Sigmoid colon (tissue), 7 donors: ENCODE measurements at places on chromosomes 6 and 20. TPM values are rescaled to one million over a fixed set of nuclear protein-coding genes. Genes with fewer than 3 reads are reported as not detected.

- DNase-seq, result no peak
- no peaks in the 10 kb centered on the region for H3K27me3 ChIP-seq
- peak overlapping the region; percentile 99 for H3K27ac ChIP-seq
- H3K36me3 ChIP-seq, result no peaks in the 10 kb centered on the region
Measured at GRCh38 chr6:47476781-47477496, 650 bp upstream of the CD2AP start.

The SLC52A3 gene
- 0.36 TPM for total RNA-seq

- no peak overlapping the region for H3K4me3 ChIP-seq
- no peaks in the 10 kb centered on the region for H3K4me1 ChIP-seq
- H3K27ac ChIP-seq, result no peak overlapping the region
- H3K36me3 ChIP-seq, result no peaks in the 10 kb centered on the region
- DNase-seq, result no peak
Measured at GRCh38 chr20:48120120-48120519, 334.8 kb upstream of the SULF2 start.

The REV3L gene
- 72.1 TPM for total RNA-seq

DNA sequence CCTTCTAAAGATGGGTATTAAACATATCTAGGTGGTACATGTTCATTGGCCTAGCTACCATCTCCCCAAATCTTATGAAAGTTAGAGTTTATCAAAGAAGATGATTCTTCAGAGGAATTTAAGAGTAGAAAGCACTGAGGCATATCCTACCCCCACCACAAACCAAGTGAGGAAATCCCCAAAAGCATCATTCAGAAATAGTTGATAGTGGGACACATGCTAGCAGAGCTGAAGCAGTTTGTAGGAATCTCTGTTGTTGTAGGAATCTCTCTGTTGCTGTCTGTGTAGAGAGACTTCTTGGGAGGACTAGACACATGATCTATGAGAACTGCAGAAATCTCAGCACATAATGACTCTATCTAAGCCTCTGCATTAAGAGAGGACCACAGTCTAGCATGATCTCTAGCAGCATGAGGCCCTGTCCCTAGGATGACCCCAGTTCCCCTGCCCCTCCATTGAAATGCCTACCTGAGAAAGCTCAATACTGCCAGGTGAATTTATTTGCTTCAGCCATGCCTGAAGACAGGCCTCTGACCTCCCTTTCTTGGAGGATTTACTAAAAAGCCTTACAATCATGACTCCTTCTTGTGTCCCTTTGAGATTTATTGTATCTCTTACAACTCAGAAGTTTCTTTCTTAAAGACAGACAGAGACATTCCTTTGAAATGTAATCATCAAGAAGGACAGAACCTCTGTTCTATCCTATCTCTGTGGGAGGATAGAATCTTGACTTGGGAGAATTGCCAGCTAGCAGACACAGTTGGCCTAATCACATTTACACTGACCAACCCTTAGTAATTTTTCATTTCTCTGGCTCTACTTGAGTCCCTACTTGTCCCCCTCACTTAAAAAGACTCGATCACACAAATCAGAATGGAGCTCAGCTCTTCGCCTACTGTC is 582.4 kb downstream of the PHF3 start:
- no peaks in the 10 kb centered on the region for H3K36me3 ChIP-seq
- no peak overlapping the region for H3K4me3 ChIP-seq
- no peak for DNase-seq

DNA sequence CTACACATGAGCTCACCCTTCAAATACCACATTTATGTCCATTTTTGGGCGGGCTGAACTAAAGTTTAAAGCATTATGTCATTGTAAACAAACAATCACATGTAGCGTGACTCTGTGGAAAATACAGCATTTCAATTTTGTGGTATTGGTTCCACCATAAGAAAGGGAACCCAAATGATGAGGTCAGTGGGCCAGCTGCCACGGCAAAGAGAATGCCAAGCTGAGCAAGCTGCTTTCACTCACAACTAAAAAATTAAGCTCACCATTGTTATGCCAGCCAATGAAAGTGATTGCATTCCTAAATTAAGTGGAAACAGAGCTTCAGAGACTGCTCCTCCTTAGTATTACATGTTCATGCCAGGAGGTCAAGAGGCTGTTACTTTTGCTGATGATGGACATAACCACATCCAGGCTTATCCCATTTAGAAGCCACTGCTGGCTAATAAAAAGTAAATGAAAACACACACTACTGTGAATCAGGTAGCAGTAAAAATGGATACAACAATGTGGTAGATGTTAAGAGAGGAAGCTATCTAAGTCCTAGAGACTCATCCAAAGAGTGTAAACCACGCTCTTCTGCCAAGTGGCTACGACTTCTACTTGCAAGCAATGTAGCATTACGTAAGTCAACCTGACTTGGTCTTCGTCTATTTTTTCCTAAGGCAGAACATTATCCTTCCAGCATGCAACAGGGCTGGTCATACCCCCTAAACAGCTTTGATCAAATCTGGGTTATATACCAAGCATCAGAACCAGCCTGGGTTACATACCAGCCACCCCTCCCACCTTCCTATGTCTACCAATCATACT is 164.8 kb downstream of the BACH2 start:
- H3K4me3 ChIP-seq, result no peak overlapping the region
- H3K4me1 ChIP-seq, result no peaks in the 10 kb centered on the region

GRCh38 chr6:161686655-161687054 is 412.8 kb upstream of the AGPAT4 start:
- no peaks in the 10 kb centered on the region for H3K36me3 ChIP-seq
- no peaks in the 10 kb centered on the region for H3K4me1 ChIP-seq
- no peak for DNase-seq
- H3K27ac ChIP-seq, result no peak overlapping the region
- H3K27me3 ChIP-seq, result no peaks in the 10 kb centered on the region

GRCh38 chr6:160519603-160520042 is 144.5 kb downstream of the LPA start:
- H3K27me3 ChIP-seq, result no peaks in the 10 kb centered on the region
- peak overlapping the region; percentile 88 for H3K27ac ChIP-seq
- peaks cover 9% of the 10 kb centered on the region for H3K4me1 ChIP-seq
- no peak for DNase-seq
- peak overlapping the region; percentile 76 for H3K4me3 ChIP-seq
- H3K36me3 ChIP-seq, result no peaks in the 10 kb centered on the region

The TRIM10 gene
- total RNA-seq, result not detected

The HLA-DOA gene
- 1.5 TPM for total RNA-seq

The APCDD1L gene
- total RNA-seq, result 0.33 TPM

GRCh38 chr20:49529470-49529869 is 38.5 kb downstream of the PTGIS start:
- H3K27ac ChIP-seq, result no peak overlapping the region
- H3K4me1 ChIP-seq, result no peaks in the 10 kb centered on the region
- H3K36me3 ChIP-seq, result peaks cover 39% of the 10 kb centered on the region
- H3K27me3 ChIP-seq, result no peaks in the 10 kb centered on the region
- H3K4me3 ChIP-seq, result no peak overlapping the region
- no peak for DNase-seq

The MAPK13 gene
- 1.8 TPM for total RNA-seq

DNA sequence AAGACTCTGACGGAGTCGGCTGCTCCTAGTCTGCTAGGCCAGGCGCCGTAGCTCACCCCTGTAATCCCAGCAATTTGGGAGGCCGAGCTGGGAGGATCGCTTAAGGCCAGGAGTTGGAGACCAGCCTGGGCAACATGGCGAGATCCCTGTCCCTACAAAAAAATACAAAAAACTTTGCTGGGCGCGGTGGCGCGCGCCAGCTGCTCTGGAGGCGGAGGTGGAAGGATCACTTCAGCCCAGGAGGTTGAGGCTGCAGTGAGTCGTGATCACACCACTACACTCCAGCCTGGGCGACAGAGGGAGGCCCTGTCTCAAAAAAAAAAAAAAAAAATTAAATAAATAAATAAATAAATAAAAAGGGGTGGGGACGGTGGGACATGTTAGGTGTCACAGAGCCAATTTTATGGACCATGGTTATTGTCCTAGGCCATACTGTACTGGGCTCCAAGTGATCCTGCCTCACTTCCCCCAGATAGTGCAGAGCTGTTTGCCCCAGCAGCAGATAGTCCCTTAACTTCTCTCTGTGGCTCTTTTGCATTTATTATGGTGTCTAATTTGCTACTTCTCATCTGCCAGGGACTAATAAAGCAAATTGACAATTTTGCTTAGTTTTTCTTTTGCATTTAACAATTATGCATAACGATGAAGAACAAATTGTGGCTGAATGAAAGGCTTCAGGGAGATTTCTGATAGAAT is 5.2 kb downstream of the PI16 start:
- peaks cover 7% of the 10 kb centered on the region for H3K4me1 ChIP-seq
- no peaks in the 10 kb centered on the region for H3K36me3 ChIP-seq
- H3K27me3 ChIP-seq, result no peaks in the 10 kb centered on the region

DNA sequence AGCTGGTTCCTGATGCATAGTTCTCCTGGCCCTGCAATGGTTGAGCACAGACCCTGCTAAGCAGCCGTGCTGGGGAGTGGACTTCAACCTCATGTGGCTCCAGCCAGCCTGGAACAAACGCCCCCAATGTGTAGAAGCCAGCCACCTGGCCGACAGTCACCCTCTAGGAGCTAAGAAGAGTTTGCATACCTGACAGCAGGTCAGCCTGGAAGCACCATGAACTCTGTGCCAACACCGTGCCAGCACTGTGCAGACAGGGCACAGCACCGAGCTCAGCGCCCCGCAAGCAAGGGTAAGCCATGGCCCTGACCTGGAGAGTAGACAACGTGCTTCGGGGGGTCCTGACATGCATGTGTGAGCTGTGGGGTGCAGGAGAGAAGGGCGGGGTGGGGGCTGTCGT is 356.3 kb downstream of the ZFAND3 start:
- DNase-seq, result no peak
- H3K27me3 ChIP-seq, result no peaks in the 10 kb centered on the region
- no peak overlapping the region for H3K27ac ChIP-seq
- no peaks in the 10 kb centered on the region for H3K36me3 ChIP-seq
- no peaks in the 10 kb centered on the region for H3K4me1 ChIP-seq
- no peak overlapping the region for H3K4me3 ChIP-seq

- no peaks in the 10 kb centered on the region for H3K27me3 ChIP-seq
- no peak overlapping the region for H3K4me3 ChIP-seq
- no peak overlapping the region for H3K27ac ChIP-seq
- H3K4me1 ChIP-seq, result no peaks in the 10 kb centered on the region
- DNase-seq, result no peak
Measured at GRCh38 chr6:18600255-18600654, 213.1 kb downstream of the RNF144B start.

DNA sequence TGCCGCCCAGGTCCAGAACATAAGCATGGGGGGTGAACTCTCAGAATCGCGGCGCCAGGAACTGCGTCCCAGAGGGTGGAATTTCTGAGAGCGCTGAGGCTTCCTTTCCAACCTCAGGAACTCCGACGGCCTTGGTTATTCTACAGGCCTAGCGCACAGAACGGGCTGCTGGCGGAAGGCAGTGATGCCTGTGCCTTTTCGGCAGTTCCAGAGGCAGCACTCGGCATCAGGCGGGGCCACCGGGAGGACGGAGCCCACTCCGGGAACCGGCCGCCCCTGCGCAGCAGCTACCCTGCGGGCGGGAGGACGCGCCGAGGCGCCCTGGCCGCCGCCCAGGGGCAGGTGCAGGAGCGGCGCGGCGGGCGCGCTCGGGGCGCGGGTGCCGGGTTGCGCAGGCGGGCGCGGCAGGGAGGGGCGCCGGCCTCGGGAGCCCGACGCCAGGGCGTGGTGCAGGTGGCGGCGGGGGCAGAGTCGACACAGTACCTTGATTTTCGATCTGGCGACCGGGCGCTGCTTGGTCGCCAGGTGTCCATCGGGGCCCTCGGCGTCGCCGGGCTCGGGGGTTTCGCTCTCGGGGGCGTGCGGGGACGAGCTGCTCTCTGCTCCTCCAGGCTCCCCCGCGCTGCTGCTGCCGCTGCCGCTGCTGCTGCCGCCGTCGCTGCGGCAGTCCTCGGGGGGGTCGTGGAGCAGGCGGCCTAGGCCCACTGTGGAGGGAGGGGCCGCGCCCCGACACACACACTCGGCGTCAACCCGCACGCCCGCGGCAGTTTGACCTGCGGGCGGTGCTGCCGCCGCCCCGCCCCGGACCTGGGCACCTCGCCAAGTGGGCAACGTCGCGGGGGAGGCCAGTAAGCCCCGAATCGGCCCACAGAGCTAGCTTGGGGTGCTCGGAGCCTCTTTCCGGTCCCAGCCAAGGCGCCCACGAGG is 1.3 kb downstream of the OVOL2 start:
- DNase-seq, result no peak
- peaks cover 63% of the 10 kb centered on the region for H3K27me3 ChIP-seq
- H3K27ac ChIP-seq, result no peak overlapping the region
- H3K36me3 ChIP-seq, result no peaks in the 10 kb centered on the region
- no peaks in the 10 kb centered on the region for H3K4me1 ChIP-seq

DNA sequence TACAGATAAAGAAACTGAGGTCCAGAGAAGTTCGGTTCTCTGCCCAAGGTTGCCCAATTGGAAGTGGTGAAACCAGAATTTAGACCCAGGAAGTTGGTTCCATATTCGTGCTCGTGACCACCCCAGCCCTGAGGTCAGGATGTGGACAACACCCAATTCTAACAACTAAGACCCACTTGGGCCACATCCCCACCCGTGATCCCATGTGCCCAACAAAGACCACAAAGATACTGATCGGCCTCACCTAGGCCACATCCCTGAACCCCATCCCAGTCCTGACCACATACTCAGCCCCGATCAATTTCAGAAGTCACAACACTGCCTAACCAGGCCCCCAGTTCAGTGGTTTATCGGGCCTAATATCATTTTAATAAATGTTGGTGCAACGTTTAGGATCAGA is 138.4 kb downstream of the PREX1 start:
- H3K27ac ChIP-seq, result no peak overlapping the region
- DNase-seq, result no peak
- peaks cover 14% of the 10 kb centered on the region for H3K4me1 ChIP-seq
- no peak overlapping the region for H3K4me3 ChIP-seq
- no peaks in the 10 kb centered on the region for H3K27me3 ChIP-seq
